ENCODE measurements at places on chromosomes 2 and 18.

DNA sequence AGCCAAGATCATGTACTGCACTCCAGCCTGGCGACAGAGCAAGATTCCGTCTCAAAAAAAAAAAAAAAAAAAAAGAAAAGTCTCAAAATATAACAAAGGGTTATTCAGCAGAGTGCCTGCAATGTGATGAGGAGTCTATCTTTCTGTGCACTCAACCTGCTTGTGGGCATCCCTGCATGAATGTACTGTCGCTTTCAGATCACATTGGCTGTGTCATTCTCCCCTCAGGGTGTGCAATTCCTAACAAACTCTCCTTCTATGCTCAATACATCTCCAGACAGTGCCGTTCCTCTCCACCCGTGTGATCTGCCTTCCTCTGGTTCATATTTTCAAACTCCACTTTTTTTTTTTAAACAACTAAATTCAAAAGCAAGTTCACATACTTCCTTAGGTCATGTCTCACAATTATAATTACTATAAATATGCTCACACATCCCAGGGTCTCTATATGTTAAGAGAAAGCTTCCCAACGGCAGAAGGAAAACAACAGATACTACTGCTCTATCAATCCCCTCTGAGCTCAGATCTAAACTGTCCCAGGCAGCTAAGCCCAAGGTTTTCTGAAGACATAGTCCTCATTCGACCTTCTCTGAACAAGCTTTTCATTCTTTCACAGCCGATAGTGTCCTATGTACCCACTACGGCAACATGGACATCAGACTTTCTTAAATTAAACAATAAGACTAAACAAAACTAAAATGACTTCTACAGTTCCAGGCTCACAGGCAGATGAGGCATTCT lies 35.2 kb downstream of the PTMA start:
- DNase-seq, result no peak

DNA sequence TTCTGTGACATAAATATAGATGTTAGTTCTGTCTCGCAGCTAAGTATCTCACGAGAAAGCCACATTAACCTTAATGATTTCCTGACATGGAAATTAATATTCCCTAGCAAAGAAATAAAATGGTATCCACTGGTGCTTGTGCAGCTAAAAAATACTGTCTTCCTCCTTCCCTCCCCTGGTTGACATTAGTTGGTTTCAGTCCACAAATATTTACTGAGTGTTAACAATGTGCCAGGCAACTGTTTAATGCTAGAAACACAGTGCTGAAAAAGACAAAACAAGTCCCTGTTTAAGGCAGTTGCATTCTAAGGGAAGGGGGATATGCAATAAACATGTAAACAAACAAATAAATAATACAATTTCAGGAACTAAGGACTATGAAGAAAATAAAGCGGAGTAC lies 44.2 kb upstream of the VPS54 start:
- DNase-seq, result no peak

GRCh38 chr2:88221365-88221942 lies 51.3 kb downstream of the THNSL2 start:
- DNase-seq, result no peak

- DNase-seq, result no peak
Observed at GRCh38 chr2:60437080-60437696, 116.3 kb downstream of the BCL11A start.

DNA sequence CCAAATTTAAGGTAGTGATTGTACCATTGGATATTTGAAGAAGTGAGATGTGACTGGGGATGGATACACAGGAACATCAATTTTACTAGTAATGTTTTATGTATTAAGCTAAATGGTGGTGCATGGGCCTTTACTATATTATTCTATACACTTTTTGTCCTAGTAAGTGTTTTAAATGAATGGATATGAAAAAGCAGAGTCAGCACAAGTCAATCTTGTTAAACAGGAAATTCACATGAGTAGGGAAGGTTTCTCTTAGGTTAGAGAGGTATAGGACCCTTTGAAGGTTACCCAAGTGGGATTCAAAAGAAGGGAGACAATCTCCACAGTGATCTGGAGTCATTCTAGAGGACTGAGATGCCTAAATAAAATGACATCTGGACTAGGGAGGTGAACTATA lies 71.8 kb upstream of the NCKAP5 start:
- no peak for DNase-seq

- DNase-seq, result no peak
Observed at GRCh38 chr2:166343467-166343866, 32.3 kb downstream of the SCN9A start.

DNA sequence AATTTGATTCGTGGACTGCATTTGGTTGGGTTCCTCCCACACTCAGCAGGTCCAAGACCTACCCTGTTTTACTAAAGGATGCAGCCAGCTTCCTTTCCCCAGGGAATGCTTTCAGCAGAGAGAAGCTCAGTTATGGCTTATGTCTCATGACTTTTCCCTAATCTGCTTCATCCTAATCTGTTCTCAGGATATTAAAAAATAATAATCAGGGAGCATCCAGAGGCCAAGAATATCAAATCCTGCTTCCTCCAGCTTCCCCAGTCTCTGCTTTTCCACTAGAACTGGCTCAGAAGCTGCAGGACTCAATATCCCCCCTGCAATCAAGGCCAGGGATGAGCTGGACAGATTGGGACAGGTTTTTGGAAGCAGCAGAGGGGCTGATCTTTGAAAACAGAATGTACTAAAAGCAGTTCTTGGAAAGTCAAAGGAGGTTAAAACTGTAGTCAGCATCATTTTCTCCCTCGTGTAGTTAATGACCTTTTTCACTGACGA lies 326.9 kb upstream of the TNP1 start:
- DNase-seq, result no peak

GRCh38 chr2:51409920-51410319 lies 378.0 kb upstream of the NRXN1 start:
- no peak for DNase-seq

DNA sequence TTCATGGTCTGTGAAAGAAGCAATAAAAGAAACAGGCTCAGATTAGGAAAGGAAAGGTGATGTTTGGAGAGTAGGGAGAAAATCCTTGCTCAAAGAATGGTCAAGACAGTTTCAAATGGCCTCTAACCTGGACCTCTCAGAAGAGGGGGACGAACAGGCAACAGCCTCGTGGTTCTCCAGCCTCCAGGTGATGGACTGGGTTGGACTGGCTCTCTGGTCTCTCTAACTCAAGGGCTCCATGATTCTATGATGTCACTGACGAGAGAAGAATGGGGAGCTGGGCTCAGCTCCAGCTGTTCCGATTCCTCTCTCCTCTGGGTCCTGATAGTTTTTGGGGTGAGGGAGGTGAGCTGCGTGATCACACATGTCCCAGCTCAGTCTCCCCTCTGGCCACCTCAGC lies at the start of gene C2orf74:
Gene C2orf74 (plus strand): TSS at position 301 of the 400 bp plus-strand sequence. CDS start 327 bp downstream, outside the sequence.
- no peak for DNase-seq

- DNase-seq, result no peak
Observed at GRCh38 chr2:228180181-228181097, 1.0 kb downstream of the SPHKAP start.

DNA sequence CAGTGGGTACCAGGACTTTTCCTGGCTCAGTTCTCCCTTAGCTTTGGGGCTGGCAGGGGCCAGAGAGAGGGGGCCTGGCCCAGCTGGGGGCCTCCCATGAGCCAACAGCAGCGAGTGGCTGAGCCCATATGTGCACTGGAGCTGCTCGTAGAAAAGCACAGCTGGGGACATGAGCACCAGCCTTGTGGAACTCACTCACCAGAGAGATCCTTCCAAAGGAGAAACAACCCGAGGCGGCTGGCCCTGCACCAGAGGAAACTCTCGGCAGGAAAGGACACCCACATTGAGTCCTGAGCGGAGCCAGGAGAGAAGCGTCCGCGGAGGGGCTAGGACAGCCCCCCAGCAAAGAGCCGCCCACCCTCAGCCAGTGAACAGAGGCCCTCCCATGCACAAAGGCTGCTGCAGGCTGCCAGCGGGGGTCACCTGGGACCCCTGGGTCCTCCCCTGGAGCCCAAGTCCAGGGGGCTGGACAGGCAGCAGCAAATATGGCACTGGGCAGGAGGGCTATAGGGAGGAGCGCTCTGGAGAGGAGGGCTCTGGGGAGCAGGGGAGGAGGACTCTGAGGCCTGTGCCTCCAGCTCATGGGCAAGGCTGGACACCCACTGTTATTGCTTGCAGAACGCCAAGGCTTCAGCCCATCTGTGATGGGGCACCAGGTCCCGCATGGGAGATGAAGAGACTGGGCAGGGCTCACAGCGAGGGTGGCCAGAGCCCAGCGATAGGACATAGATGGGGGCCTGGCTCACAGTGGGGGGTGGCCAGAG lies 42.1 kb upstream of the SNED1 start:
- no peak for DNase-seq

DNA sequence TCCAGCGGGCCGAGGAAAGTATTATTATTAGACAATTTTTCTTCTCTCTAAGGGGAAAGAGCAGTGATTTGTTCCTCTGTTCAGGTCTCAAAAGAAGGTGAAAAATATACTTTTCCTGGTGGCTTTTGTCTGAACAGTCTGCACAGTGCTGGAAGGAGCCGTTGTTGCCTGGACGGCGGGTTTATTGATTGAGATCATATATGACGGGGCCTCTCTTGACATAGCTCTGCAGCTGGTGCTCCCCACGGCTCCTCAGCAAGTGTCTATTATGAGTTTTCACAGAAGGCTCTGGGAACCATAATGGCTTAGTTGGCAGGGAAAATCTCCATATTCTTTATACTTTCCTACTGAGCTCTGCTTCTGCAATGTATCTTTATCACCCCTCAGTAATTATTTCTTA lies 42.9 kb downstream of the FSHR start:
- no peak for DNase-seq

DNA sequence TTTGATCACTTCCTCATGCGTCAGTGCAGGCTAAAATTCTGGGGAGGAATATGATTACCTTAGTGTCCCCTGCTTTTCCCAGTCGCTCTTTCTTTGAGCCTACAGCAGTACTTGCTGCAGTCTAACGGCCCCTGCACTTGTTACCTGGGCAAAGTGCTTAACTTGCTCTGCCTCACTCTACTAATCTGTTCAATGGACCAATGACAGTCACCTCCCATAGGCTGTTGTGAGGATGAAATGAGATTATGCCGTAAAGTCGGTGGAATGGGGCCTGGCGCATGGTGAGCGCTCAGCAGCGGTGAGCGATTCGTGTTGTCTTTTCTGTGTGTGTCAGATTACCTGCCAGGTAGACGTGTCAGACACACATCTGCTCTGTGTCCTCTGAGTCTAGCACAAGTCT lies 5.3 kb downstream of the TNS1 start:
- DNase-seq, result no peak

DNA sequence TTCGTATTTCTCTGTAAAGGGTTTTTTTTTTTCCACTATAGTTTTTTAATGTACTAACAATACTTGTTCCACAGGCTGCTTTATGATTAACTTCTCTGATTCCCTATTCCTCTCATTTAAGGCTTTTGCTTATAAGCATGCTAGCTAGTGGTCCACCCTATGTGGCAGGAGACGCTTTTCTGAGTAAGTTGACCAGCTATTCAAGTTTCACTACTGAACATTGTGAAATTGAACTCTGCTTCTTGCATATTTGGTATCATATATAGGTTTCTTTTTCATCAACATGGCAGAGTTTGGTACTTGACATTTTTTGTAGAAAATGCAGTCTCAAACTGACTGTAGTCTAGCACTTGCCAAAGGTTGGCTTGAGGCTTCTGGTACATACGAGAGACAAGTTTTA lies 74.2 kb downstream of the OTX1 start:
- DNase-seq, result no peak

DNA sequence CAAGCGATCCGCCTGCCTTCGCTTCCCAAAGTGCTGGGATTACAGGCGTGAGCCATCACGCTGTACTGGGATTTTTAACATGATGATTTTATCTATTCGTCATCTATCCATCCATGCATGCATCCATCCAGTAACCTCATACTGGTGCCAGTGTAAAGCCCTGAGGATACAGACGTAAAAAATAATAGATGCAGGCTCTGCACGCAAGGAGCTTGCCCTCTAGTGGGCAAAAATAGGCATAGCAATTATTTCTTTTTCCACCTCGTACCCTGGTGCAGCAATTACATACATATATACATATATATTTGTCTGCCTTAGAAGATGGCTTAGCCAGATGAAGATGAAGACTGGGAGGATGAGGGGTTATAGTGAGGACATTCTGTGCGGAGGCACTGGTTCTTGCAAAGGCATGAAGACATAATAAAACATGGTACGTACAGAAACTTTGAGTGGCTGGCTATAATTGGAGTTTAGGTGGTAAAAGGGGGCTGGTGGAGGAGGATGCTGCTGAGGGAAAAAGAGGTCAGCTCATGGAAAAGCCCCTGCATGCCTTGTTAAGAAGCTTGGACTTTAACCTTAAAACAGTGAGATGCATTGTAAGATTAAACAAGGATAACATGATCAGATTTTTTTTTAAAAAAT lies 19.6 kb upstream of the RPIA start:
- no peak for DNase-seq

DNA sequence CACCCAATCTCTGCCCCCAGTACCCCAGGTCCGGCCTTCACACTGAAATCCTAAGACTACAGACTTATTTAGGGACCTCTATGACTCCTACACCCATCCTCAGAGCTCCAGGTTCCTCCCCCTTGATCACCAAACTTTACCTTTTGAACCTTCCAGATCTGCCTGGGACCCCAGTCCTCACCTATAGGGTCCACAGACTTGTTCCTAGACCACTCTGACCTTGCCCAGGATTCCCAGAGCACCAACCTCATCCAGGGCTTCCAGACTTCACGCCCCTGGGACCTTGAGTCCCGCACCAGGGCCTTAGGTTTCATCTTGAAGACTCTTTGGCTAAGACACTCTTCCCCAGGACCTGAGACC lies 462 bp downstream of the CHCHD5 start:
- no peak for DNase-seq

- no peak for DNase-seq
Observed at GRCh38 chr2:4190548-4190947, 487.2 kb downstream of the DCDC2C start.

- no peak for DNase-seq
Observed at GRCh38 chr2:219285894-219286425, 6.8 kb downstream of the DNAJB2 start.

- no peak for DNase-seq
Observed at GRCh38 chr2:202007015-202007982, 26.4 kb upstream of the FZD7 start.

DNA sequence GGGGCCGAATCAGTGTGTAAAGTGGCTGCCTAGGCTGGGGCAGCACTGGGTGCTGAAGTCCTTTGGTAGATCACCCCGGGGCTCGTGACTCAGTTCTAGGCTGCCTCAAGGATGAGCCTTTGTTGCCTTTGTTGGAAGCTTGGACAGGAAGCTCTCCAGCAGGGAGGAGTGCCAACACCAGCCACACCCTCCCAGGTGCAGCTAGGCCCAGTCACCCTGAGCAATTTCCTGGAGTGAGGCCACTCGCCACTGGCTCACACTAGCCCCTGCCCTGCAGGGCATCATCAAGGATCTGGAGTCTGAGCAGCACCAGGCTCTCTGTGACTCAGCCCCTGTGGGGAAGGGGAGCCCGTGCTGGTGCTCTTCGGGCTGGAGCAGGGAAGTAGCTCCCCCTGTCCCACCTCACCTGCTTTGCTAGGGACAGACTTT lies 6.7 kb upstream of the SDC1 start:
- DNase-seq, result no peak

GRCh38 chr2:106030287-106031268 lies 163.5 kb downstream of the UXS1 start:
- DNase-seq, result no peak

GRCh38 chr2:196660244-196660643 lies 20.7 kb downstream of the CCDC150 start:
- DNase-seq, result no peak

- no peak for DNase-seq
Observed at GRCh38 chr2:67649331-67650261, 252.5 kb downstream of the ETAA1 start.
